ENCODE measurements at places on chromosomes 16 and 17.

DNA sequence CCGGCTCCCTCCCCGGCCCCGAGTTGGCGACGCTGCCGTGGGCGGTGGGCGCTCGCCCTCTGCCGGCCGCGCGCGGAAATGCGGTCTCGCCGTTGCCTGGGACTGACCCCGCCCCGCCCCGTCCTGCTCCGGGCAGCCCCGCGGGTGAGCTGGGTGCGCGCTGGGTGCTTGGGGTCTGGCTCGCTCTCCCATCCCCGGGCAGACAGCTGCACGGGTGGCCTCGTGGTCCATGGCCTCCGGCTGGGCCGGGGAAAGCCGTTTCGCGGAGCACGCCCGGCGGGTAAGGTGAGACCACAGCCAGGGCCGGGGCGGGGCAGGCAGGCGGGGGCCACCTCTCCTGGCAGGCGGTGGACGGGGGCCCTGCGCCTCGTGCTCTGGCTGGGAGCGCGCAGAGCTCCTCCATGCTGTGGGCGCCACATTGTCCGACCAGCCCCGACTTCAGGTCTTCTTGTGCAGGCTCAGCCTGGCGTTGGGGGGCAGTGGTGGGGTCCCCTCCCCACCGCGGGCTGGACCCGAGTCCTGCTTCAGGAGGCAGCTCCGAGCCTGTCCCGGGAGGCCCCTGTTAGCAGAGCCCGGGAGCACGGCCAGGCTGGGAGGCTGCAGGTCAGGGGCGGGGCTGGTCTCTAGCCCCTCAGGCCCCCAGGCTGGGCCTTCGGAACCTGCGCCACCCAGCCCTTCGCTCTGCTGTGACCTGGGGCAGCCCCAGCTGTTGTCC lies 7.0 kb upstream of the C1QTNF8 start:
- peak; percentile 39 for DNase-seq

GRCh38 chr17:55154101-55154500 lies 110.7 kb upstream of the HLF start:
- no peak for DNase-seq

DNA sequence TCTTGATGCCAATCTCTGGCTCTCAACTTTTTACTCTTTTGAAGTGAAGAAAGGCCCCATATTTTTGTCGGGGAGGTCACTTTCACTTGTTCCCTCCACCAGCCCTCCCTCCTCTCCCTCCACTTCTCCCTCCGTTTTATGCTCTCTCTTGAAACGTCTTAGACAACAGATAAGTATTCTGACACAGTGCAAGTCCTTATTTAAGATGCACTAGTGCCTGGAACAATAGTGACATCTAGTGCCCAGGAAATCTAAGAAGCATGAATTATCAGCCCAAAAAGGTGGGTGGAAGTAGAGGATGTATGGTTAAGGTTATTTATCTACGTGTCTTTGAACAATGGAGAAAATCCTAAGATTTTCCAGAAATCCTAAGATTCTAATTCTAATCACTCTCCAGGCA lies 17.9 kb downstream of the PSME3IP1 start:
- no peak for DNase-seq

DNA sequence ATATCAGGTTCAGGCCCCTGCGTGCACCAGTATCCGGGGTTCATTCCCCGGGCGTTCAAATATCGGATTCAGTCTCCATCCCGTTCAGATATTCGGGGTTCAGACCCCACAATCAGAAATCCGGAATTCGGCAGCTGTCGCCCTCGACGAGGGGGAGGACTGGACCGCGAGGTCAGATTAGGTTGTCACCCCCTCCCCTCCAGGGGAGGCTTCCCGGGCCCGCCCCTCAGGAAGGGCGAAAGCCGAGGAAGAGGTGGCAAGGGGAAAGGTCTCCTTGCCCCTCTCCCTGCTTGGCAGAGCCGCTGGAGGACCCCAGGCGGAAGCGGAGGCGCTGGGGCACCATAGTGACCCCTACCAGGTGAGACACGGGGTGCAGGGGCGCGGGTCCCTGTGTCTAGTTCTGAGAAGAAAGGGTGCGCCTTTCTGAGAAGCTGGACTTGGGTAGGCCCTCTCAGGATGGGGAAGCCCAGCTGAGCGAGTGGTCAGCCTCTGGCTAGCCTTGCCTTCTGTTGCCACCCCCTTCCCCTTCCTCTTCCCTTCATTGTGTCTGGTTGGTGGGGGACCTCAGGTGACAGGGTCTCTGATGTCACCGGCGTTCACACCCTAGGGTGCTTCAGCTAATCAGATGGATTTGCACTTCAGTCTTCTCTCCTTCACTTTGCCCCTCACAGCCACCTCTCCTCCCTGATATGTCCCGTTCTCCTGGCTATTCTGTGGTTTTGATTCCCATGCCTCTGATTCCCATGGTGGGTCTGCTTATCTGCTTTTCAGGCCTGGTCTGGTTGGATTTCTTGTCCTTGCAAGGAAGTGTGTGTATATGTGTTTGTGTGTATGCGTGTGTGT lies 844 bp downstream of the TAOK2 start:
- DNase-seq = no peak

- DNase-seq = no peak
Measured at GRCh38 chr16:85537331-85537788, 75.8 kb upstream of the GSE1 start.

DNA sequence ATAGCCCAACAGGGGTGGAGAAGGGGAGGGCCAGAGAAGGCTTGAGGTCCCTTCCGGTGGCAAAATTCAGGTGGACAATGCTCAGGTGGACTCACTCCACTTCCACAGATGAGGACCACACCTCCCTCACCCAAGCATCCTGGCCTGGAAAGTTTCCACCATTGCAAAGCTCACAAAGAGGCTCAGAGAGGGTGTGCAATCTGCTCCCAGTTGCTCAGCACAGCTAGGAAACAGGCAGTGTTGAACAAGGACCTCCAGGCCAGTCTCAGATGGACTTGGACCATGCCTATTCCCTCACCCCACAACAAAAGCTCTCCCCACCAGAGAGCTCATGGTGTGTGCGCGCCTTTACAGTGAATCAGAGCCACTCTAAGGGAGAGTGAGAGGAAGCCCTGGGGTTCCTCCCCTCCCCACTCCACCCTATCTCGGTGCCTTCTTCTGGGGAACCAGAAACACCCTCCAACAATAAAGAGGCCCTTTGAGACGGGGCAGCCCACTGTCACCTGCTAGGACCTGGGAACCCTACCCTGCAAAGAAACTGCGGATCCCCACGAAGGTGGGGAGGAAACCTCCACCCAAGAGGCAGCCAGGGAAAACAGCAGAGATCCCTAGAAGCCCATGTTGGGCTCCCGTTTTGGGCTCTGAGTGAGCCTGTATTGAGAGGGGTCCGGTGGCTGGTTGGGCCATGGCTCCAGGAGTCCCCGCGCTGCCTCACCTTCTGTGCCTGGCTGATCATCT lies 1.6 kb downstream of the FAM83G start:
- DNase-seq = no peak

- no peak for DNase-seq
Measured at GRCh38 chr16:81189100-81189664, 49.3 kb upstream of the BCO1 start.

DNA sequence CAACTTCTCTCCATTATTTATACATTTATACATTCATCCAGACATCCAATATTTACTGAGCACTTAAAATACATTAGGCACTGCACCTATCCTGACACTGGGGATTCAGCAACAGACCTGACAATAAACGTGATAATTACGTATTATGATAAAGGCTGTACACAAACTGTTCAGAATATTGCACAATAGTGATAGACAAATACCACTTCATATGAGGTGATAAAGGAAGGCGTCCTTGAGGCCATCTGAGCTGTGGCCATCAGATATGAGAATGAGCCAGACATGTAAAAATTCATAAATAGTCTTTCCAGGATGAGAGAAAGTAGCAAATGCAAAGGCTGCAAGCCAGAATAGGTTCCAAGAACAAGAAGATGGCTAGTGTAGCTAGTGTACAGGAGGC lies 8.6 kb downstream of the USP32 start:
- DNase-seq = no peak

- no peak for DNase-seq
Measured at GRCh38 chr17:60395508-60396065, 3.7 kb upstream of the USP32 start.

GRCh38 chr16:11539641-11540050 lies 47.1 kb downstream of the LITAF start:
- no peak for DNase-seq

GRCh38 chr16:83942815-83943515 lies 10.1 kb upstream of the OSGIN1 start:
- DNase-seq = no peak

DNA sequence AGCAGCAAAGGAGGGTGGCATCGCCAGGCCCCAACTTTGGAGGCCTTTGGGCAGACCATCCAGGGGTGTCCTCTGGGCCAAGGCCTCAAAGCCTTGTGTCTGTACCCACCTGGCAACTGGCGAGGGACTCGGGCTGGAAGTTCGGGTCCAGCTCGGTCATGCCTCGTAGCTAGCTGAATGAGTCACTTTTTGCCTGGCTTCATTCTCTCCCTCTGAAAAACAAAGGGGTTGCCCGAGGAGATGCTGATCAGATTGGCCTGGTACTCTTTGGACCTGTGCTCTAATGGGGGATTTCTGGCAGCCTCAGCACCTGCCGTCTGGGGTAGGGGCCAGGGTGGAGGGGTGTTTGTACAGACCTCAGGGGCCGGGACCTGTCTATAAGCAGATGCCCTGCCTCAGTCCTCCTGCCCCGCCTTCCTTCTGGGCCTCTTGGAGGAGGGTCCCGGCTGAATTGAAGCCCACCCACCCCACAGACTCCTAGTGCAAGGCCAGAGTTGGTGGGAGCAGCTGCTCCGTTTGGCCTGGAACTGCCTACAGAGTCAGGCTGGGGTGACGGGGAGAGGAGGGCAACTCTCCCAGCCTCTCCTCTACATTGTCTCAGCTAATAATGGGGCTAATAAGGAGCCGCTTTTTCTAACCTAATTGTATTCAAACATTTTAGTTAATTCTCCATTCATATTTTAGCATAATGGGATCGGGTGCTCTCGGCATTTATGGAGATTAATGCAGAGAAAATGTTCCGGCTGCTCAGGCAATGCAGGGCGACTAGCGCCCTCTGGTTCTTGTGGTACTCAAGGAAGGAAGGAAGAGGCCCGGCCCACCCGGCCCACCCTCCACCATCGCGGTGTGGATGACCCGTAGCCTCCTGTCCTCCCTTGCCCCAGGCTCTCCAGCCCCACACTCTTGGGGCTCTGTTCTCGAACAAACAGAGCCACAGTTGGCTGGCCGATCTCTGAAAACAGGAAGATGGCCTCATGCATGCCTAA lies 21.4 kb upstream of the ABCC3 start:
- no peak for DNase-seq

DNA sequence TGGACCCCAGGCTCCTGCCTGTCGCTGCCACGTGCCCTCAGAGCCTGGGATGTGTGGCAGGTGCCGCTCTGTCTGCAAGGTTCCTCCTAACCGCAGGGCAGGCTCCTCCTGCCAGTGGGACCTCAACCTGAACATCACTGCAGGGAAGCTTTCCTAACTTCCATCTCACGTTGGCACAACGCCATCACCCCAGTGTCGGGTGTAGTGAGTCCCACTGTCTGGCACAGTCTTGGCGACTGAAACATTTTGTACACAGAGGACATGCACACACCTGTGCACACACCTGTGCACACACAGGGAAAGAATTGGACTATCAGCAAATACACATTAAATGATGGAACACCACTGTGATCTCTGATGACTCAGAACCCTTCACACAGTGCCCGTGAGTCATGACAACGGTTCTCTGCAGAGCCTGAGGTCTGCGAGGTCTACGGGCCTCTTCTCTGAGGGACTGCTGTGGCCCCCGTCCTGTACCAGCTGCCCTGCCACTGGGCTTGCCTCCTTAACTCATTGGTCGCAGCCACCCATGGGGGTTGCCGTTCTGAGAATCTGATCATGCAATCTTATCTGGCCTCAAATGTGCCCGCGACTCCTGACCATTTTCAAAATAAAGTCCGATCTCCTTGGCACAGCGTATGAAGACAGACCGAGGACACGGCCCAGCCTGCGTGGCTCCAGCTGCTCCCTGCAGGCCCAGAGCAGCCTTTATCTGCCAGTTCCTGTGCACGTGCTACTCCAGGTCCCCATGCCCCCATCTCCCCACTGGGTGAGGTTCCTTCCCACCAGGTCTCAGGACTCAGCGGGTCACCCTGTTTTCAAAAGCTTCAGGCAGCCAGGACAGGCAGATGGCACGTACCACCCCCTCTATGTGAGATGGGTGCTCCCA lies 7.6 kb downstream of the CCDC57 start:
- no peak for DNase-seq

DNA sequence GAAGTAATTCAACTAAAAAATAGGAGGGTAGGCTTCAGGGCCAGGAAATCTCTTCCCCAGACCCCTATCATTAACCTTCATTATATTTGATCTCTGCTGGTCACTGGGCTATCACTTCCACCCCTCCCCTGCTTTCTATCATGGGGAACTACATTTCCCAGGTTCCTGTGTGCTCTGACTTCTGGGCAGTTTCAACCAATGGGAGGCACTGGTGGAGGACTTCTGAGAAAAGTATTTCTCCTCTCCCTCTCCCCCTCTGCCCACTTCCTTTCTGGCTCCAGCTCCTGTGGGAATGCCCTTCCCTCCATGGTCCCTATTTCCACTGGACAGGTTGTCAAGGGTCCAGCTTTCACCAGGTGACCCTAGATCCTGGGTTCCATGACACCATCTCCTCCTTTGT lies 364.4 kb downstream of the C16orf95 start:
- DNase-seq = no peak

DNA sequence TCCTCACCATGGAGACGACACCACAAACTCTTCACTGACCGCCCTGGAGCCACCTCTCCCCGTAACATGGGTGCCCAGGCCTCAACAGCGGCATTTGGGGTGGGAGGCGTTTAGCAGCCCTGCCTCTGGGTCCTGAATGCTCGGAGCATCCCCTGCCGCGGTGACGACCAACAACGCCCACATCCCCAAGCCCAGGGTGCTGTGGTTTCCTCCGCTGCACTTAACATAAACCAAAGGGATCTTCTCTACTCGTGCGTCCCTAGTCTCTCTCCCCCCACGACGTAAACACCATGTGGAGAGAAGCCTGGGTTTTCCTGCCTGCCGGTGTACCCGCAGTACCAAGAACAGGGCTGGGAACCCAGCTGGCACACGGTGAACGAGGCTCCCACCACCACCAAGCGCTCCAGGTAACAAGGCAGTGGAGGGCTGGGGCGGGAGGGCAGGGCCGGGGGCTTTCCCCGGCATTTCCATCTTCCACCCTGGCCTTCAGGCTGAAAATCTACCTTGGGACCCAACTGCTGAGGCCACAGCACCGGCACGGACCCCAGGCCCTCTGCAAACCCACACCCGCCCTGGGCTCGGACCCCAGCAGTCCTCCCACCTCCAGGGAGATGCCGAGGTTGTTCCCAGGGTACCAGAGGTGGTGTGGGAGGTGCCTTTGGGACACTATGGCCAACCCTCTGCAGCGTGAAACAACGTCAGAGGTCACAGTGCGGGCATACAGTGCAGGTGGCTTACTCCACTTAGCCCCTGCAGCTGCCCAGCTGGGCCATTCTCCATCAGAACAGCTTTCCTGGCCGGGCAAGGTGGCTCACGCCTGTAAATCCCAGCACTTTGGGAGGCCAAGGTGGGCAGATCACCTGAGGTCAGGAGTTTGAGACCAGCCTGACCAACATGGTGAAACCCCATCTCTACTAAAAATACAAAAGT lies 54.3 kb downstream of the TIMM22 start:
- DNase-seq = no peak

DNA sequence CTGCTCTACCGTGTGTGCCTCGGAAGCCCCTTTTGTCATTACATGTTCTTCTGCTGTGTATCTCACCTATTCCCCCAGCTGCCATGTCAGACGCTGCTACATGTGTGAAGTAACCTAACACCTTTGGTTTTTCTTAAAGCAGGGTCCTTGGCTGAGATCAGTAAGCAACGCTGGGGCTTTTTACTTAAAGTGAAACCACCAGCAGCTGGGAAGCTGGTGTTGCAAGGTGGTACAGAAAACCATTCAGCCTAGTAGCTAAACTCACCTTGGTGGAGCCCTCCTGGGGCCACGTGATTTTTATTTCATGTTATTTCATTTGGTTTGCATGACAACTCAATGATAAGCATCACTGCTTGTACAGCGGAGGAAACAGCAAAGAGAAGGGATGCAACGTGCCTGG lies 62.6 kb downstream of the PLCG2 start:
- no peak for DNase-seq
